Spinal cord (tissue), 10 donors: ENCODE measurements at places on chromosomes 7 and 10. TPM values are rescaled to one million over a fixed set of nuclear protein-coding genes. Genes with fewer than 3 reads are reported as not detected.

Gene ELFN1
- polyA plus RNA-seq: 28.4 TPM

Gene OR13A1
- 0.25 TPM for polyA plus RNA-seq

Gene NUPR2
- polyA plus RNA-seq: 1.5 TPM

Gene NEBL
- 30.6 TPM for polyA plus RNA-seq

Gene FAM3C
- polyA plus RNA-seq: 171 TPM

Gene PRLHR
- 0.53 TPM for polyA plus RNA-seq

Gene CCDC7
- 4.4 TPM for polyA plus RNA-seq

Gene FAM13C
- polyA plus RNA-seq: 40.9 TPM

Gene GNG11
- polyA plus RNA-seq: 14.6 TPM

DNA sequence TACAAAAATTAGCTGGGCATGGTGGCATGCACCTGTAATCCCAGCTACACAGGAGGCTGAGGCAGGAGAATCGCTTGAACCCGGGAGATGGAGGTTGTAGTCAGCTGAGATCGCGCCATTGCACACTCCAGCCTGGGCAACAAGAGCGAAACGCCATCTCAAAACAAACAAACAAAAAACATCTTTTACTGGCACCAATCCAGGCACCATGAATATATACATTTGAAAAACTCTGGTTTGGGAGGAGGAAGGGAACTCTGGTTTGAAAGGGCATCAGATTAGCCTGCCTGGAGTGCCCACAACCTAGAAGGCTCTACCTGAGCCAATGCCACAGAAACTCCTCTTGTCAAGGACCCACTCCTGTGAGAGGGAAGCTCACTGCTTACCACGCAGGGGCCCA lies 15.9 kb downstream of the POLL start:
- no peak for DNase-seq

- DNase-seq: peak; percentile 70
These were observed 5.8 kb upstream of the GGCT start for GRCh38 chr7:30510124-30511075.

DNA sequence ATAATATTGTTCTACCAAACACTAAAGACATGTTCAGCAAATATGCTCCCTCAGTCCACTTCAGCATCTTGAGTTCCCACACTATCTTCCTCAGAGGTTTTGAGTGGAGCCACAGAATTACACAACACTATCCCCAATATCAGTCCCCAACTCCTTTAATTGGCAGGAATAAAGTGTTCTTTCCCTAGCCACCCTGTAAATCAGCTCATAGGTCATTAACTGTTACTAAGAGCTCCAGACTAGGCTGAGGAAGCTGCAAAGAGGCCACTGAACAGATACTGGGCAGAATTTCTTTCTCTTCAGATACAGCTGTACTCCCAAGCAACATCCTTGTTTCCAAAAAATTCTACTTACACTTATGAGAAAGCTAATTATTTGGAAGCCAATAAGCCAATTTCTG lies 11.6 kb upstream of the KAT6B start:
- no peak for DNase-seq

GRCh38 chr7:28830846-28831245 lies 127.3 kb downstream of the TRIL start:
- no peak for DNase-seq

- no peak for DNase-seq
These were observed 153.8 kb upstream of the COL1A2 start for GRCh38 chr7:94240902-94241301.

DNA sequence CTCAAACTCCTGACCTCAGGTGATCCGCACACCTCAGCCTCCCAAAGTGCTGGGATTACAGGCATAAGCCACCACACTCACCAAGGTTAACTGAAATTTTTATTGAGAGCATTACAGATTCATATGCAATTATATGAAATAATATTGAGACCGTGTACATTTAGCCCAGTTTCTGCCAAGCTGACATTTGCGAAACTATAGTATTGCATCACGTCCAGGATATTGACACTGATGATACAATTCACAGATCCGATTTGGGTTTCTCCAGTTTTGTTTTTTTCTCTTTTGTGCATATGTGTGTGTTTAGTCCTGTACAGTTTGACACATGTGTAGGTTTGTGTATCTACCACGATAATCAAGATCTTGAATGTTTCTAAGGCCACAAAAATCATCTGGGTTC lies 627.9 kb upstream of the FOXK1 start:
- no peak for DNase-seq

DNA sequence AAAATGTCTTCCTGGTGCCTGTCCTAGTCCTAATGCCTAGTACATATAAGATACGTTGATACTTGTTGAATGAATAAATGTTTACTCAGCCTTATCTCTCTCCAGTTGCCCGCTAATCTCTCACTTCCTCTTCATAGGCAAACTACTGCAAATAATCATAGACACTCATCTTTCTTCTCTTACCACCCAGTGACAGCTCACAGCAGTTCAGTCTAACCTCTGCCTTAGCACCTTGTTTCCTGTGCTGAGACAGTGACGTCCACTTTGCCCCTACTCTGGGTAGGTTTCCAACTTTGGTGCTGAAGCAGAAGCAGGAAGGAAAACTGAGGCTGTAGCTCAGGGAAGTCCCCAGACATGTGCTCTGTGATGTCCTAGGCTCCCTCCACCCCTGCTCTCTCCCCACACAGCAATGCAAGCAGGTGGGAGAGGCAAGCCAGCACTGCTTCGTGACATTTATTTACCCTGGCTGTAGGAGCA lies 45.5 kb upstream of the RHOBTB1 start:
- no peak for DNase-seq

GRCh38 chr10:74415146-74415839 lies 264.3 kb downstream of the ADK start:
- no peak for DNase-seq

DNA sequence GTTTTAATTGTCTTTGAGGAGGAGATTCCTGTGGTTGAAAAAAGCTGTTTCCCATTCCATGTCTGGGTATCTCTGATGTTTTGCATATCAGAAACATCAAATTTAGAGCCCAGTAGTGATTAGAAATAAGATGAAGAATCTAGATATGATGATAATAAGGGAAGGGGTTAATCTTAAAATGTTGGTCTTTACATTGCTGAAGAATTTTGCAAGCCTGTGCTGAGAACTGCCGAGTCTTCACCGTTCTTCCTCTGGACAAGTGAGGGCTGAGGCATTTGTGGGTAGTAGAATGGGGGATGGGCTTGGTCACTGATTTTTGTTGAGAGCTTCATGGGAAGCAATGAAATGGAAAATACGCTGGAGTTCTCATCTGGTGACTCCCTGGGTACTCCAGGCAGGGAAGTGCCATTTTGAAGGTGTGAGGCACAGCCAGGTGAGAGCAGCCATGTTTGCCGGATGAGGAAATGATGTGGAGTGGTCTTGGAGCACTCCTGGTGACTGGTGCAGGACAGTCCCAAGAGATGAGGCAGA lies 10.2 kb downstream of the TCF7L2 start:
- no peak for DNase-seq

DNA sequence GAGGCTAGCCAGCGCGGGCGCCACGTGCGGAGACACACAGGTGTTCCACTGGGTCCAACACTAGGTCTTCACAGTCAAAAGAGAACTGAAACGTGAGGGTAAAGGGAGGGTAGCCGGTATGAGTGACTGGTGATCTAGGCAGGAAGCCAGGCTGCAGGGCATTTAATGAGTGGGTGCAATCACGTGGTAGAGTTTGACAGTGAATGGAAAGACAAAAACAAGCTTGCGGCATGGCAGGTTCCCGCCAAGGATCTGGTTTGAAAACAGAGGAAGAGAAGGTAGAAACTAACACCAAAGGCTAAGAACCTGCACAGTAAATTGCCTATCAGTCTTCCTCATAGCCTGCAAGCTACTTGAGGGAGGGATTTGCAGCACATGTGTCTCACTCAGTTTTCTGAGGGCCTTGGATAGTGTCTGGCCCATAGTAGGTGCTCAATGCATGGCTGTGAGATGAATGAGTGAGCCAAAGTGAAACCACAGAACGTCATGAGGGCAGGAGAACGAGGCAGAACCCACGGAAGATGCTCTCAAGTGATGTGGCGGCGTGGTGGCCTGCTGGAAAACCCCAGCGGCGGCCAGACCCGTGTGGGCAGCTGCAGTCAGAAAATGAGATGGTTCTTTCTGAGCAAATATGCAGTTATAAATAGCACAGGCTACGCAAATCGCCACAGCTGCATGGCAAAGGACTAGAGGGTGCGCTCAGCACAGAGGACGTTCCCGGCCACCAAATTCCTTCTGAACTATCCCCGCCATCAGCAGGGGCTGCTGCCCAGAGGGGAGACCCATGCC lies 183.6 kb upstream of the NFE2L3 start:
- no peak for DNase-seq

- no peak for DNase-seq
These were observed 5.7 kb downstream of the DLX5 start for GRCh38 chr7:97018791-97019531.

GRCh38 chr10:36111676-36112075 lies 469.6 kb upstream of the FZD8 start:
- no peak for DNase-seq

DNA sequence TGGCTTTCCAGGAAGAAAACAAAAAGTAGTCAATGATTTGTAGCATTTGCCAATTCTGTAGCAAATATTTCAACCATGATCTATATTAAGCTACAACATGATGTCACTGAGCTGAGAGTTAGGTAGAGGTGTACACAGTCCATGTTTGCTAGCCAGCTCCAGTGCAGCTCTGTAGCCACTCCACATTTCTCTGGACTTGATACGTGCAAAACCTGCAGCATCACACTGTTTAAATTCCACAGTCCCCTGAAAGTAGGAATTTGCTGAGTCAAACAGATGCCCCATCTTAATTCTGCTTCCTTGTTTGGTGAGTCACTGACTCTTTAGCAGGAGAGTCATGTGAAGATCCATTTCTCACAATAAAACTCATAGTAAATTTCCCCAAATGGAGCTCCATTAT lies 89.8 kb upstream of the LRRTM3 start:
- DNase-seq: no peak

GRCh38 chr7:29105752-29106668 lies 40.3 kb downstream of the CPVL start:
- DNase-seq: peak; percentile 70

GRCh38 chr10:789831-790701 lies 100.6 kb upstream of the DIP2C start:
- DNase-seq: no peak

GRCh38 chr10:37700886-37701780 lies 156.3 kb downstream of the ZNF248 start:
- no peak for DNase-seq

DNA sequence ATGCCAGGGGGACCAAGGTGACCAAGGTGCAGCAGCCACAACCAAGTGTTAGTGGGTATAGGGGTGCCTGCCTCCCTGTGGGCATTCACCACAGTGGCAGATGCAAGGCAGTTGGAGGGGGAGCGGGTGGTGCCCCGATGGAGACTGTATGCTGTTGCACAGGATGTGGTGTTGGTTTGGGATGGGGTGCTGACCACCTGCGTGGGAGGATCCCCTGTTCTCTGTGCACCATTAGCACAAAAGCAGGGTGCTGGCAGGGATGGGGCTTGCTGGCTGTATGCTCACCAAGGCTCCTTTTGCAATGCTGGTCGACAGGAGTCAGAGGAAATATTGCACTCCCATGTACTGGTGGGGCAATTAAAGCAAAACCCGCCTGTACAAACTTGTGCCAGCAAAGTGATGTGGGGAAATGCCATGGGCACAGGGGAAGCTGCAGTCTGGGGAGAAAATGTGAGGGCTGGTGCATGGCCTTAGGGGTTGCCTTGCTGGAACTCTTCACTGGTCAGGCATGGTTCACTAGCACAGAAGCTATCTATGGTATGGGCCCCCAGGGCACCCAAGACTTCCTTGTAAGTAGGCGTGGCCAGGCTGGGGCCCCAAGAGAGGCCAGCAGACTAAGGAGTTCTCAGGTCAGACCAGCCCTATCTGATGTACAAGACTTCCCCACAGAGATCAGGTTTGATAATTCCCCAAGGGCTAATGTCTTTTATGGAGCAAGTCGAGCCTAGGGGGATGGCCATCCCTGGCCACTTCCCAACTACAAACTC lies 51.9 kb upstream of the GNAT3 start:
- DNase-seq: no peak

DNA sequence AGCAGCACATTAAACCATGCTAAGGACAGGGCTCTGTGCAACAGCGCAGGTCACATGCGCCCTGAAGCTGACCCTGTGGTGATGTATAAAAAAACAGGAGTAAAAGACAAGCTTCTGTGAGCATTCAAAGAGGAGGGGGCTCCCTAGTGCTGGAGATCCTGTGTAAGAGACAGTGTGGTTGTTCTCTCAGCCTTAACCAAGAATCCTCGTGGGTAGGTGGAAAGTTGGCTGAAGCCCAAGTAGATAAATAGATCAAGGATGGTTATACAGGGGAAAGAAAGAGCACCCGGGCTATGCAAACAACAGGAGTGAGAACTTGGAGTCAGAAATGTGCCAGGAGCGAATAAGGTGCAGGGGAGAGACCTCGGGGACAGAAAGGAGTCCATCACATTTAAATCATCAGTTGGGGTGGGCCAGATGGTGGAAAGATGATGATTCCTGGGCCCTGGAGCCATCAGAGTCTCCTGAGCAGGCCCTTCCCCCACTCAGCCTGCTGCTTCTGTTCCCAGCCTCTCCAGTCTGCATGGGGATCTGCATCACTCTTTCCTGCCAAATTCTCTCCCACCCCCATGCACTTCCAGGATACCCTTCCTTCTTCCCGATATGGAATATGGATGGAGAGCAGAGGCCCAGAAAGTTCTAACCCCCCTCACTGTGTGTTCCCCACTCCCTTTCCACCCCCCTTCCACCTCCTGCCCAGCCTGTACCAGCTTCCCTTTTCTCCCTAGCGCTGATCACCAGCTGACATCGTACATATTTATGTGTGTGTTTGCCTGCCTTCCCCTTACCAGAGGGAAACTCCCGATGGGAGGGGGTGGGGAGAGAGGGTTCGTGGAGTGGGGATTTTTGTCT lies 78.1 kb upstream of the PRR15 start:
- peak; percentile 27 for DNase-seq

- DNase-seq: no peak
These were observed 40.0 kb upstream of the ANLN start for GRCh38 chr7:36349626-36350025.

- DNase-seq: no peak
These were observed 98.1 kb downstream of the MICALL2 start for GRCh38 chr7:1361016-1361755.

GRCh38 chr10:132685921-132686680 lies 99.8 kb downstream of the NKX6-2 start:
- no peak for DNase-seq

DNA sequence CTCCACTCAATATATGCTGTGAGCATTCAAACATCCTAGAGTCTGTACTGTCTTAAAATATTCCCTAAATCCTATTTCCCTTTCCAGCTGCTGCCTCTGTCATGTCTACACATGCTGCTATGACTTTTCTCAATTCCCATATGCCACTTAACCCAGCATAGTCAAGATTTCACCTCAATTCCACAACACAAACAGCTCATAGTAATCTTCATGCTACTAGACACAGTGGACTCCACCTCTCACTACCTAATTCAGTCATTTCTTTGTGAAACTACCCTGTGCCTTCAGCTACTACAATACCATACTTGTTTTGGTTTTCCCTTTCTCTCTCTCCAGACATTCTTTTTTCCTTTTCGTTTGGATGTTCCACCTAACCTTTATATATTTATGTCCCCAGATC lies 45.5 kb downstream of the GSAP start:
- DNase-seq: no peak
